HCT116 (cell line): ENCODE measurements at places on chromosomes 3 and 15.

GRCh38 chr15:90419206-90419605, 31.2 kb downstream of the IQGAP1 start:
- DNase-seq, result no peak

DNA sequence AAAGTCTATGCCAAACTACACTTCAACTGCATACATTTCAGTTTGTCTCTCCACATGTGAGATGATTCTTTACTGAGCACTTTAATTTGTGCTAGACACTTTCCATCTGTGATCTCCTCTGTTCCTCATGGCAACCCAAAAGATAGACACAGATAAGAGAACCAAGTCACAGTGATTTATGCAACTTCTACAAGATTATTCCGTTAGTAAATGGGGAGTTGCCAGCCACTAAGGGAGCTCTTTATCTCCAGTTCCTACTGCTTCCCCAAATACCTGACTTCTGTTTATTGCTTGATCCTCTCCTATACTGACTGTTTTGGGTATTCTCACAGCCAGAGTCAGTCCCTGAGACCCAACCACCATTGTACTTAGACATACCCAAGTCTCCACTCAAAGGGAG, 24.1 kb upstream of the AKAP13 start:
- no peak for DNase-seq

GRCh38 chr3:26428992-26429391, 193.6 kb upstream of the LRRC3B start:
- DNase-seq, result no peak

- DNase-seq, result no peak
Measured at GRCh38 chr3:170222647-170223541, 670 bp downstream of the PRKCI start.

- DNase-seq, result no peak
Measured at GRCh38 chr3:99246010-99246654, 344.6 kb upstream of the DCBLD2 start.

- DNase-seq, result no peak
Measured at GRCh38 chr15:80440024-80440423, 35.8 kb downstream of the ARNT2 start.

- DNase-seq, result peak; percentile 58
Measured at GRCh38 chr15:82122746-82123400, 77.1 kb upstream of the MEX3B start.
